Sigmoid colon (tissue), 7 donors: ENCODE measurements at places on chromosomes 3 and 15. TPM values are rescaled to one million over a fixed set of nuclear protein-coding genes. Genes with fewer than 3 reads are reported as not detected.
A peak's percentile ranks its signal among the peaks of the same experiment; 100 is the strongest.

Gene RASGRP1
- total RNA-seq, result not detected

Gene WNT5A
- total RNA-seq, result 3.9 TPM

- peak; percentile 69 for DNase-seq
Measured at GRCh38 chr3:127671523-127672428, 976 bp upstream of the ABTB1 start.

GRCh38 chr3:123046262-123047061 lies 18.9 kb upstream of the SEMA5B start:
- no peak for DNase-seq

DNA sequence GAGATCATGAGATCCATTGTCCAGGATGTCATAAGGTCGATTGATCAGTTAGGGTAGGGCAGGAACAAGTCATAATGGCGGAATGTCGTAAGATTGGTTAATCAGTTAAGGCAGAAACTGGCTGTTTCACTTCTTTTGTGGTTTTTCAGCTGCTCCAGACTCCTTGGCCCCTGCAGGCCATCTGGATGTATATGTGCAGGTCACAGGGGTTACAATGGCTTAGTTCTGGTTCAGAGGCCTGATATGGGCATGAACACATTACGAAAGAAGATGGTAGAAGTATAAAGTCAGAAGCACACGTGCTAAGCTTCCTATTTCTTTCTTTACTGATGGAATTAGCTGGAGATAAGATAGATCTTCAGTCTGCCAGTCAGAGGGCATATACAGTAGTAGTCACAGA lies 315.4 kb upstream of the LRRC3B start:
- no peak for DNase-seq
